HT-29 (cell line): ENCODE measurements at places on chromosomes 3 and 15. TPM values are rescaled to one million over a fixed set of nuclear protein-coding genes. Genes with fewer than 3 reads are reported as not detected.

- DNase-seq = no peak
Observed at GRCh38 chr3:4824926-4825325, 154.3 kb upstream of the BHLHE40 start.

The PDZRN3 gene
- total RNA-seq = 4.6 and 5.6 TPM in 2 replicates

The SH2D7 gene
- 0.05 TPM in 1 of 2 replicates, not detected in the other for total RNA-seq

DNA sequence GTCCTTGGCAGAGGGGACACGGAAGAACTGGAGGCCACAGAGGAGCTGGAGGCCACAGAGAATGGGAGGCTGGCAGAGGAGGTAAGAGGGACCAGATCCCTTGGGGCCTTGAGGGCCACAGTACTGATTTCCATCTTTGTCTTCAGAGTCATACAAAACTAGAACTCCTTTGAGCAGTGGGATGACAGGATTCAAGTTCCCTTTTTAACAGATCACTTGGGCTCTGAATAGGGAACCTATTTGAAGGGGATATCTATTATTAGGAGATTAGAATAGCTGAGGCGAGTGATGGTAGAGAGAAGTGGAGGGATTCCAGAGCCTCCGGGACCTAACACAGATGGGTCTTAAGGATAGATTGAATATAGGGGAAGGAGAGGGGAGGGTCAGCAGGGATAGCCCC lies 55.7 kb downstream of the OXNAD1 start:
- no peak for DNase-seq

GRCh38 chr3:86225461-86225860 lies 765.5 kb downstream of the VGLL3 start:
- no peak for DNase-seq

The ERICH6 gene
- total RNA-seq = not detected in 2 replicates

The NR1I2 gene
- total RNA-seq = 0.08 TPM in 1 of 2 replicates, not detected in the other

- DNase-seq = no peak
Observed at GRCh38 chr15:46270481-46271147, 635.8 kb downstream of the SQOR start.

The ADAMTSL3 gene
- not detected in 2 replicates for total RNA-seq

GRCh38 chr15:78421238-78421965 lies 16.6 kb upstream of the IREB2 start:
- no peak for DNase-seq

DNA sequence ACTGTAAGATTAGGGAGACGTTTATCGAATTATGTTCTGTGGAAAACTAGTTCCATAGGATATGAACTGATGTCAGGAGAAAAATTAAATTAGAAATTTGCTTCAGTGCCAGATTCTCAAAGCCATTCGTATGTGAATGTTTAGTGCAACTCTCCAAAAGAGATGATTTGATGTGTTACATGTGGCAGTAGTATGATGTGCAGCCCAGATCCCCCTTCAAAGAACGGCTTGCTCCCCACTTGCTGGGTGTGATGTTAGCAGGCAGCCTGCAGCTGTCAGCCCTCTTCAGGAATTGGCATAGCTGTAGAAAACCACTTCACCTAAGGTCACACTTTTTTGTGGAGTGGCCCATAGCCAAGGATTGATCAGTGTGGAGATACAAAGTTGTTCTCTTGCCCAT lies 127.0 kb upstream of the CCDC54 start:
- no peak for DNase-seq

GRCh38 chr3:126543457-126544061 lies 15.2 kb downstream of the C3orf22 start:
- no peak for DNase-seq

The MGA gene
- total RNA-seq = 7.5 and 10.5 TPM in 2 replicates

The TMCO5A gene
- not detected in 2 replicates for total RNA-seq

The OR5K2 gene
- not detected in 2 replicates for total RNA-seq

The GOLGA6A gene
- not detected in 2 replicates for total RNA-seq

GRCh38 chr3:6022621-6023020 lies 835.1 kb downstream of the EDEM1 start:
- no peak for DNase-seq

GRCh38 chr3:96467639-96468038 lies 346.8 kb upstream of the EPHA6 start:
- no peak for DNase-seq

The LRRC2 gene
- total RNA-seq = 0.52 and 0.84 TPM in 2 replicates

GRCh38 chr15:99511531-99511865 lies 54.3 kb upstream of the MEF2A start:
- DNase-seq = no peak

DNA sequence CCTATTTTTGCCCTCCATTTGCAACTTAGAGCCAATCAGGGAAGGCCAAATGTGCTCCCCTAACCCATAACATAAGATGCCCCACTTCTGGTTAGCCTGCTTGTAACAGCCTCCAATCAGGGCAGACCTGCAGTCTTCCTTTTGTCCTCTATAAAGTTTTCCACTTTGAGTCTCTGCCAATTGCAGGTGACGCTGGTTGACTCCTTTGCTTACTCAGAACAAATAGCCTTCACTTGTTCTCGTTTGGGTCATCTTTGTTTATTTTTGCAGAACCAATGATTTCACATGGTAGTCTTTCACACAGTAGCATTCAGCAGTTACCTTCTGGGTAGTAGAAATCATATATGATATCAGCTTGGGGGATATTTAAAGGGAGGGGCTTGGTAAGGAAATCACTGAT lies 225.6 kb downstream of the MINAR1 start:
- no peak for DNase-seq

- DNase-seq = no peak
Observed at GRCh38 chr3:152243721-152244516, 24.8 kb upstream of the MBNL1 start.

DNA sequence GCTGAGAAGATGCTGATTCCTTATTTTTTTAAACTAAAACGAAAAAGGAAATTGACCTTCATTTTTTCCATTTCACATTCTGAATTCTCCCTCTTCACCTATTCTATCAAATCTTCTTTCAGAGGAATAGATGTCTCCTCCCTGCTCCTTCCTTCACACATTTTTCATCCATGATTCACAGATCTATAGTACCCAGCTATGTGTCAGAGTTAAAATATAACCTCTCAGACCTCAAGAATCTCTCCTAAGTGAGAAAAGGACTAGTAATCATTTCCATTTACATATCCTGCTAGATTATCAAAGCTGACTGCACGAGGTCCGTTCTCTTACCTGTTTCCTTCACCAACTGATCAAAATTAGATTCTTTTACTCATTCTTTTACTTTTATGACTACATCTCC lies 1297.6 kb upstream of the ALCAM start:
- DNase-seq = no peak

DNA sequence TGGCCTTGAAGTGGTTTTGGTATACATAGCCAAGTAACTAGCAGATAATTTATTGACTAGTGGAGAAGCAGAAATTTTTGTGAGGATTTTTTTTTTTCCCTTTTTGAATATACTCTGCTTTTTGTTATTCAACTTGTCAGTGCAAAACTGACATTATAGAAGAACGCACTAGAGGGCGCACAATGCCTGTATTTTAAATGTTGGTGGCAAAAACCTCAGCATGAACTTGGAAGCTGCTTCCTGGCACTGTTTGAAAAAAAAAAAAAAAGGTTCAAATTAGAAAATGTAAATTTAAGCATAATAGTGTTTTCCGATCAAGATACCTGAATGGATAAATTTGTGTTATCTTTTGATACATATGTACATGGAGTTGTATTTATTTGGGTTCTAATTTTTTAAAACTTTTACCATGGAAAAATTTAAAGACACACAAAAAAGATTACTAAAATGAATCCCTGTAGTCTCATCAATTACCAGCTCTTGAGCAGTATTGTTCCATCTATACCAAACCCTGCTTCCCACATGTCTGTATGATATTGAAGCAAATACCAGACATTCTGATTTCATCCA lies 56.0 kb downstream of the SLC25A26 start:
- DNase-seq = peak; percentile 68
